ENCODE measurements at places on chromosomes 2 and 18.

- no peak for DNase-seq
Observed at GRCh38 chr18:5244941-5245340, 47.9 kb upstream of the AKAIN1 start.

DNA sequence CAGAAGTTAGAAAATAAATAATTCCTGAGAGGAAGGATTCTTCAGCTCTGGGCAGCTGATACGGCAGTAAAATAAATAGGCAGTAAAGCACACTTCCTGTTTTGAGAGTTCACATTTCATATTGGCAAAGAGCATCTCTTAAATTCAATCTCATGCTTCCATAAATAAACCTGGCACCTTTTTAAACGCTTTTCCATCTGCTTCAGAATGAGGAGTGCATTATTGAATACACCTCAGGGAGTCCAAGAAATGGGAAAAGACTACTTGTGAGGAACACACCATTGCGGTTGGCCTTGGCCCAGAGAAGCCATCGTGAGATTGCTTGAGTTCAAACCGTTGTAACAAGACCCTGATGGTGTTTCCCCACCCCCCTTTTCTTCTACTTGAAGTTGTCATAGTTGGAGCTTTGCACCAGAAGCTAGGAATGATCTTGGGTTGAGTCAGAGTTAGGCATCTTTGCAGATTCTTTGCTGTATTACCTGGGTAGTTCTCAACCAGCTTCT is 123.9 kb downstream of the RDH14 start:
- DNase-seq = peak; percentile 15

DNA sequence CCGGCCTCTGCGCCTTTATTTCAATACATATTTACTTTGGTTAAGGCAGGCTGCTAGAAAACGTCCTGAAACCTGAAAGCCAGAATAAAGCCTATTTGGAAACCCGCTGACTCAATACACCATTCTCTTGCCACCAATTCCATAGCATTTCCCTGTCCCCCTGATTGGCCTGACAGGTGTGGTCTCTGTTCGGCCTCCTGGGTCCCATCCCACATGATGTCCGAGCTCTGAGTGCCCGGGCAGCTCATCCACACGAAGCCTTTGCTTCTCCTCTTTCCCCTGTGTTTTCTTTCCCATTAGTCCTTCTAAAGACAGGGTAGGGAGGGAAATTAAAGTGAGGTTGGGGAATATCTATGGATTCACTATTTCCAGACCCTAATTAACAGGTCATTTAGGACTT is 42.6 kb upstream of the ZNF516 start:
- DNase-seq = no peak

DNA sequence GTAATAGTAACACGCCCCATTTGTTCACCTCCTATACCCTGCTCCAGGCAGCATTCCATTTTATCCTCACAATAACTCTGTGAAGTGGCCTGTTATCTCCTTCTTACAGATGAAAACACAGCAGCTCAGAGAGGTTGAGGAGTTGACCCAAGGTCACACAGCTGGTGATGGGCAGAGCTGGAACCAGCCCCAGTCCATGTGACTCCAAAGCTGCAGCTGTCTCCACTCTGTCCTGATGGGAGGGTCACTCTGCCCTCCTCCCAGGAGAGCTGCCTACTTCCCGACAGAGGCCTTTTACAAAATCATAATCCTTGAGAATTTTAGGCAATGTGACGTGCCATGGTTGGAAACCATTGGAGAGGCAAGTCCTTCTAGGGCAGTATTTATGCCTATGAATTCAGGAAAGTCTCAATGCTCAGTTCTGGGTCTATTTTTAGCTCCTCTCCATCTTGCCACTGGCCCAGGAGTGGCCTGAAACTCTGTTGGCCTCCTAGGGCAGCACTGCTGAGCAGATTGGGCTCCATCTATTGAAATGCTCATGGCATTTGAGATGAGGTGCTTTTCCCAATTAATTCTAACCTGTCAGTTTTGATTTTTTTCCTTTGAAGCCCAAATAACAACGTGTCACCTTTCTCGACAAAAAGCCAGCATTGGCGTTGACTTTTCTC is 162.0 kb upstream of the MSH6 start:
- no peak for DNase-seq

- no peak for DNase-seq
Observed at GRCh38 chr18:80046011-80046410, 11.8 kb downstream of the RBFA start.

DNA sequence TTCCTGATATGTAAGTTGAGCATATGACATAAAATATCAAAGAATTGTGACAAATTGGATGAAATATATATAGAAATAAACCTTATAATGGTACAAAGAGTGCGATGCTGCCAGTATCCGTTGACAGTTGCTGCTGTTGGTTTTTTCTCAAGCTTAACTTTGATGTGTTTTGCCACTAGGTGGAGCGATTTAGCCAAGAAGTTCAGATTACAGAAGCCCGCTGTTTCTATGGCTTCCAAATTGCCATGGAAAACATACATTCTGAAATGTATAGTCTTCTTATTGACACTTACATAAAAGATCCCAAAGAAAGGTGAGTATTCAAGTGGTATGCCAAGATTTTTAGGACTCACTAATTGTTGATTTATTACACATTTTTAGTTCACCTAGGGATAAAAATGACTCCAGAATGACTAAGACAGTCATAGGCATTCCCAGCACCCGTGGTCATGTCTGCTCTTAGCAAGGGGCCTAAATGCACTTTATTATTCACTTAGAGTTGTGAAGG is 2.1 kb downstream of the RRM2 start:
- DNase-seq = peak; percentile 71

GRCh38 chr18:78928076-78928475 is 51.5 kb upstream of the SALL3 start:
- no peak for DNase-seq

- no peak for DNase-seq
Observed at GRCh38 chr18:10381516-10381915, 72.9 kb upstream of the APCDD1 start.

DNA sequence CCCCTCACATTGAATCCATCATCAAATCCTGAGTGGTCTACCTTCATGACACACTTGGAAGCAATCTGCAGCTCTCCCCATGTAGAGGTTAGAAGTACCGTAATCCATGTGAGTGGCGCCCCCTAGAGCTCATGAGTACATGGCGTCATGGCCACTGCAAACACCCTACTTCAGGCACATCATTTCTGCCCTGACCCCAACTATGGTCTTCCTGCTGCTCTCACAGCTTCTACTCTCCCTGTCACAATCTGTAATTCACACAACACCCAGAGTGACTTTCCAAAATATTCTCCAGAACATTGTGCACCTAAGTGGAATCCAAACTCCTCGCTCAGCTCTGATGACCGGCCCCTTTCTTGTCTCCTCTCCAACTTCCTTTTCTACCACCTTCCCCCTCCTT is 141.9 kb downstream of the ANKRD44 start:
- no peak for DNase-seq

- no peak for DNase-seq
Observed at GRCh38 chr2:118936306-118936705, 5.7 kb upstream of the MARCO start.

- DNase-seq = no peak
Observed at GRCh38 chr2:58122040-58122439, 75.4 kb downstream of the VRK2 start.

DNA sequence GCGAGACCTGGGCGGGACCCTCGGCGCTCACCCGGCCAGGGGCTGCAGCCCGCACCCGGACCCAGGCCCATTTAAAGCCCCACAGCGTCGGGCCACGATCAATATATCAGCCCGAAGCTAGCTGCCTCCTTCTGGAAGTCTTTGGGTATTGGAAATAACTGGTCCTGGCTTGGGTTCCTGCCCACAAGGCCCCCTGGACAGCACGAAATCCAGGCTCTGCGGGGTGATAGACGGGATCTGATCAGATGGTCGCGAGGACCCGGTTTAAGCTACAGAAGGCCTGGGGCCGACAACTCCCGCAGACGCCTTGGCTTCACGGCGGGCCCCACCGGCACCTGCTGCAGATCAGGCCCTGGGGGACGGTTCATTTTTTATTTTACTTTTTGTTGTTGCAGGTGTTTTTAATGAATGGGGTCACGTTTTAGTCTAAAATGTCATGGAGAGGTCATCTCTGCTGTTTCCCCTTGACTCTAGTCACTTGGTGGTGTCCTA is 362 bp upstream of the PSTPIP2 start:
- DNase-seq = no peak

GRCh38 chr2:29844713-29845326 is 76.6 kb downstream of the ALK start:
- no peak for DNase-seq

DNA sequence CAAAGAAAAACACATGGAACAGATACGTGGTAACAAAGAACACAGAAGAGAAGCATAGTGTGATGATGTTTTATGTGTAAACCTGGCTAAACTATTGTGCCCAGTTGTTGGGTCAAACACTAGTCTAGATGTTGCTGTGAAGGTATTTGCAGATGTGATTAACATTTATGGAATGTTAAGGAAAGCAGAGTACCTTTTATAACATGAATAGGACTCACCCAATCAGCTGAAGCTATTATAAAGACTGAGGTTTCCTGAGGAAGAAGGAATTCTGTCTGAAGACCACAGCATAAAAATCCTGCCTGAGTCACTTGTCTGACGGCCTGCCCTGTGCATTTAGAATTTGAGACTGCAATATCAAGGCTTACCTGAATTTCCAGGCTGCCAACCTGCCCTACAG is 253.1 kb downstream of the DYM start:
- DNase-seq = no peak

DNA sequence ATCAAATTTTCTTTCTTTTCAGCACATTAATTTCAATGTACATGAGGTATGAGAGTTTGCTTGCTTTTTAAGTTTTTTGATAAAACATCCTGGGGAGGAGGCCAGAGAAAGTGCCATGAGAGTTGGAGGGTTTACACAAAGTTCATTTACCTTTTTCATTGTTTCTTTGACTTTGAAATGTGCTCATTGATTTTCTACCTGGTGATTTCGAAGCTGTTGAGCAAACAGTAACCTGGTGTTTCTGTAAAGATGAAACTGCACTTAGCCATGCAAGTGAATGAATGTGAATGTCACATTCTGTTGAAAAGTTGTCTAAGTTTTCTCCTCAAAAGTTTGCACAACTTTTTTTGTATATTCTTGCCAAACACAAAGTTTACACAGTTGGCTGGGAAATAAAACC is 797.0 kb downstream of the METTL4 start:
- no peak for DNase-seq

DNA sequence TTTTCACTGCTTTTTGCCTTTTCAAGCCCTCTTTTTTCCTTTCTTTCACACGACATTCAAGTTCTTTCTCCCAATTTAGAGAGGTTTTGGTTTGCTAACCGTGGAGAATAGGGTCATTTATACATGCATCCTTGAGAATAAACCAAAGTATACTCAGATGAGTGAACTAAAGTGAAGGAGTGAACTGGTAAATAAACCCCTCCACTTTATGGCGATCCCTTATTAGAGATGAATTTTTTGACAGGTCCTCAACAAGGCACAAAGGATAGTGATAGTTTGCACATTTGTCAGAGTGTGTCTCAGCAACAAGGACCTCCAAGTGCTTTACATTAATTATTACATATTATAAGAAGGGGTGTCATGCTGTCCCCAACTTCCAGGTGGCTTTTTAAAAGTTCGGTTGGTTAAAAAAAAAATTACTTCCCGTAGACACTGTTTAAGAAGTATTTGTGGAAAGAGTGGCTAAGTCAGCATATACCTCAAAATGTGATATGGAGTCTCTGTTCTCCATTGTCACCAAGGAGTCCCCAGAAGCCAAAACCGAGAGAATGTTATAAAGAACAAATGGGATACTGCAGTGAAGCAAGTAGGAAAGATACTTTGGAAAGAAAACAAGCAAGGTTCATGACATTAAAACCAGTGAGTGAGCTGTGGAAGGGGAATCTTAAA is 1.7 kb upstream of the SLC40A1 start:
- no peak for DNase-seq

- DNase-seq = no peak
Observed at GRCh38 chr2:14297340-14297739, 335.2 kb upstream of the LRATD1 start.

DNA sequence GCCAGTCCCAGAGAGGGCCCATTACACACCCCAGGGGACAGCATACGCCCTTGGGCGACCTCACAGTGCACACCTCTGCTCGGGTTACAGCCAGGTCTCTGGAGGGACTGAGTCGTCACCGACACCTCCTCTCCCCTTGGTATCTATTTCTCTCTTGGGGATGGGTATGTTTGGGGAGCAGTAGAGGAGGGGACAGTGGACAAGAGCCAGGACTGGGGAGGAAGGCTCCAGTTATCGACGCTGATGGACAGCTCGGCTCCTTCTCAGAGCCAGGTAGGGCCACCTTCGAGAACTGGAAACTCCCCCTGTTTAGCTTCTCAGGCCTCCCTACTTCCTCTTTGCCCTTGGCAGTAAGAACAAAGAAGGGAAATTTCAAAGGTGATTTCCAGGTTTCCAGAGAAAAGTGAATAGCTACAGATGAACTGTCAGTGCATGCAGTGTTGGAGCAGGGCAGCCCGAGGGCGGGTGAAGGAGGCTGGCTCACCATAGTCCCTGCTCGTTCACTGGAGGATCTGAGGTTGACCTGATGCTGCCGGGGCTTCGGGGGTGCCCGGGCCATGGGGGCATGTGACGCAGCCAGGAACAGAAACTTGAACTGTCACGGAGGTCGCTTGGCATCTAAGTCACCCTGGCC is 4.4 kb upstream of the SEMA4C start:
- DNase-seq = no peak

DNA sequence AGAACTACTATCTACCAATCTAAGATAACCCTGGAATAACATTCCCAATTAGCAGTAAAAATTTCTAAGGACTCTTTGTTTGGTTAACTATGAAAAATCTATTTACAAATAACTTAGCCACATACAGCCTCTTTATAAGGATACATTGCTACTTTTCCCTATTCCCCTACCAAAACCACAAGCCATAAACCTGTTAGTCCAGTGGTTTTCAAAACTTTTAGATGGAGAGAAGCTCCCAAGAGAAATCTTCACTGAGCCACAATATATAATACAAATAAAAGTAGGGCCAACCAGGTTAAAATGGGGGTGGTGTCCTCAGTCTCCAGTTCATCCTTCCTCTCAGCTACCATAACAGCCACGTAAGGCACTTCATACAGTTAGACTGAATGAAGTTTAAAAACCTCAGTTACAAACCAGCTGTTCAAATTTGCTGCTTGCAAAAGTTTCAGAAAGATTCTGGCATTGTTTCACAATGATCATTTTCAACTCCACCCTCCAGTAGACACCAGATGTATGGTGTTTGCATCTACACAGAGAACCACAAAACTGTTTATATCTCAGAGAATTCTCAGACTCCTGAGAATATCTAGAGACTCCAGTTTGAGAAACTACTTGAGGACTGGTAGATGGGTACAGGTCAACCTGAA is 26.0 kb downstream of the SOS1 start:
- DNase-seq = no peak
